ENCODE measurements at places on chromosomes 1 and 21. TPM values are rescaled to one million over a fixed set of nuclear protein-coding genes. Genes with fewer than 3 reads are reported as not detected.
A peak's percentile ranks its signal among the peaks of the same experiment; 100 is the strongest.

DNA sequence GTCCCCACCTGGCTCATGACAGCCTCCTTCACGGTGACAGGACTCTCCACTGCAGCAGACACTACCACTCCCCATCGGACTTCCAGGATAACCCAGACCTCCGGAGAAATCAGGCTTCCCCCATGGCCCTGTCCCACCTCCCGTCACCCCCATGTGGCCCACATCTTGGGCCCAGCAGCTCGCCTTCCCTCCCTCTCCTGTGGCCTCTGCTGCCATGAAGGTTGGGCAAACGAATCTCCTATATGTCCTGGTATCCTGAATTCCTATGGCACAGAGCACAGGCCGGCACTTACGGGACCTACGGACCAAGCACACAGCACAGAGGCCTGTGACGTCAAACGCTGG, 82.0 kb downstream of the NPHP4 start:
- no peak overlapping the region for H3K4me3 ChIP-seq
- no peaks in the 10 kb centered on the region for H3K27me3 ChIP-seq
- peaks cover 4% of the 10 kb centered on the region for H3K4me1 ChIP-seq
- DNase-seq: peak; percentile 7

- no peak overlapping the region for H3K4me3 ChIP-seq
- DNase-seq: no peak
- H3K27me3 ChIP-seq: no peaks in the 10 kb centered on the region
- no peak overlapping the region for H3K27ac ChIP-seq
- peaks cover 9% of the 10 kb centered on the region for H3K4me1 ChIP-seq
Measured at GRCh38 chr1:61450454-61450853, 274.5 kb downstream of the TM2D1 start.

HMGCS2 gene
- not detected for total RNA-seq

RAB42 gene
- total RNA-seq: not detected

RCC2 gene
- 114 TPM for total RNA-seq

CAPN8 gene
- not detected for total RNA-seq

CCT8 gene
- 214 TPM for total RNA-seq

Measured in activated CD4-positive, alpha-beta memory T cell treated with anti-CD3 and anti-CD28 coated beads, Interleukin-2, amount 10 ng/mL, durations not matched to agents 7 days and 5 days (primary cell).